Kidney (tissue), 22 donors: ENCODE measurements at places on chromosomes 4 and X. TPM values are rescaled to one million over a fixed set of nuclear protein-coding genes. Genes with fewer than 3 reads are reported as not detected.

GRCh38 chr4:8409264-8410065 lies 31.1 kb downstream of the ACOX3 start:
- no peak overlapping the region for H3K4me3 ChIP-seq
- H3K4me1 ChIP-seq = no peaks in the 10 kb centered on the region
- no peaks in the 10 kb centered on the region for H3K27me3 ChIP-seq
- H3K36me3 ChIP-seq = peaks cover 32% of the 10 kb centered on the region
- DNase-seq = no peak

The REPS2 gene
- 36.3 TPM for total RNA-seq

DNA sequence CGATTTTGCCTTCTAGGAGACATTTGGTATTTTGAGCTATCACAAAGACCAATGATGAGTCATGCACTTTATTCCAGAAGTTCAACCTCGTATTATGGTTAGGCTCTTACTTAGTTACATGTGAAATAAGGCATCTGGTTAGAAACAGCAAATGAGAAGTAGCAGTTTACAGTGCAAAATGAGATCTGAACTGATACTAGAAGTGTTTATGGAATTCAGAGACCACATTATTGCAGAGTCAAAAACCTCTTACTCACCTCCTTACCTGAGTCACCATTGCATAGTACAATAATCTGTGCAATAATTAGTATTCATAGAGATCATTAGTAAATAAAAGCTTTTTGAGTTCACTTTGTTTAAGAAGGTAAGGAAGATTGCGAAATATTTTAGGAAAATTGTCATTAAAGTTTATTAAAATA lies 38.7 kb downstream of the SEC24B start:
- H3K4me1 ChIP-seq = no peaks in the 10 kb centered on the region
- H3K27me3 ChIP-seq = no peaks in the 10 kb centered on the region
- H3K27ac ChIP-seq = no peak overlapping the region
- peaks cover 7% of the 10 kb centered on the region for H3K36me3 ChIP-seq

The UGT2B7 gene
- total RNA-seq = 161 TPM

- no peaks in the 10 kb centered on the region for H3K27me3 ChIP-seq
- no peak overlapping the region for H3K4me3 ChIP-seq
- H3K27ac ChIP-seq = no peak overlapping the region
- H3K36me3 ChIP-seq = no peaks in the 10 kb centered on the region
Observed at GRCh38 chr4:117831060-117831683, 203.1 kb upstream of the NDST3 start.

GRCh38 chr4:17510582-17510981 lies 1.3 kb downstream of the QDPR start:
- peaks cover 14% of the 10 kb centered on the region for H3K4me1 ChIP-seq
- H3K27me3 ChIP-seq = no peaks in the 10 kb centered on the region
- DNase-seq = no peak
- no peak overlapping the region for H3K27ac ChIP-seq

DNA sequence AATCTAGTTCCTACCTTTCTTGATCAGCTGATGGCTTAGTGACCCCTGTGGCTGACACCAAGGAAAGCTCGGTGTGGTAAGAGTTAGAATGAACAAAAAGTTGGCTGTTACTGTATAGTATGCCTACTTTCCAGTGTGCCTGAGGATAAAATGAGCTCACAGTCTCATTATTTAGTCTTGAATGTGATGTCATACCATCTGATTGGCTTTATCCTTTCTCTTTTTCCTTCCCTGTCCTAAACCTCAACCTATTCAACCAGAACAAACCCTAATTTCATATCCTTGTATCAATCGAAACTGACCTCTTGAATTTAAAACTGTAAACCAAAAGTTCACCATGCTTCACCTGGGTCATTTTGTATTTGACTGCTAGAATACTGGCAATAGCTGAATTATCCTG lies 156.4 kb downstream of the PPARGC1A start:
- H3K4me3 ChIP-seq = no peak overlapping the region
- no peaks in the 10 kb centered on the region for H3K27me3 ChIP-seq
- H3K36me3 ChIP-seq = no peaks in the 10 kb centered on the region
- peaks cover 35% of the 10 kb centered on the region for H3K4me1 ChIP-seq
- H3K27ac ChIP-seq = peak overlapping the region; percentile 90

GRCh38 chrX:56728752-56729151 lies 291 bp upstream of the NBDY start:
- peak overlapping the region; percentile 82 for H3K4me3 ChIP-seq
- H3K27ac ChIP-seq = no peak overlapping the region
- peaks cover 7% of the 10 kb centered on the region for H3K27me3 ChIP-seq
- H3K36me3 ChIP-seq = no peaks in the 10 kb centered on the region
- no peak for DNase-seq

The SSX3 gene
- not detected for total RNA-seq
